ENCODE measurements at places on chromosomes 4 and X.

DNA sequence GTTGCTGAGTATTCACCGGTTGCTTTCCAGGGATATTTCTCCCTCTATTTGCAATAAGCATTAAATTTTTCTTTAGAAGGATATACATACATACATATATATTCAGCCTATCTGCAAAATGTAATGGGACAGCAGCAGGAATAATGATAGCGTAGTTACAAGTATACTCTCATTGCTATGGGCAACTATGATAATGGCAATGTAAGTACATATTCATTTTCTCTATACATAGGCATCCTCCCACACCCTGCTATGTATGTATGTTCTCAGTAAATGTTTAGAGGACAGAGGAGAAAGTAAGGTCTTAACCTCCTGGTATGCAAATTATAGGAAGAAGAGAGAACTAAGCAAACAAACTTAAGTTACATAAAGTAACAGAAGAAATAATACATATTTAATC, 19.7 kb upstream of the MAB21L2 start:
- DNase-seq: no peak

GRCh38 chr4:184388106-184388505, 86.2 kb downstream of the IRF2 start:
- DNase-seq: no peak

- DNase-seq: no peak
Measured at GRCh38 chrX:109862433-109862832, 129.4 kb upstream of the ACSL4 start.

DNA sequence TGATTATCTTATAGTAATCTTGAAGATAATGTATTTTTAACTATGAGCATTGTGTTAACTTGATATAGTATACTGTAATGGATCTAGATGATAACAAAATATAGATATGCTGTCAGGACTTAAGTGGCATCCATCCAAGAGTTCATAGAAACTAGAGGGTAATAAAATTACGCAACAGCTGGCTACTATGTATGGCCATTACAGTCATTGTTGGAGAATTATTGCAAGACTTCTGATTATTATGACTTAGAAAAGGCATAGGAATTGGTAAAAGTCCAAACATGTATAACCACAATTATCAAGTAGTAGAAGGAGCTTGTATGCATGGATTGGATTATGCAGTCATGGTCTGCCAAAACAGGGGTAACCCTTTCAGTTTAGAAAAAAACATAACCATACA, 9.5 kb downstream of the OGT start:
- no peak for DNase-seq

GRCh38 chr4:171650543-171650942, 162.7 kb upstream of the GALNTL6 start:
- DNase-seq: no peak

GRCh38 chrX:20517565-20517964, 250.9 kb upstream of the RPS6KA3 start:
- DNase-seq: no peak

DNA sequence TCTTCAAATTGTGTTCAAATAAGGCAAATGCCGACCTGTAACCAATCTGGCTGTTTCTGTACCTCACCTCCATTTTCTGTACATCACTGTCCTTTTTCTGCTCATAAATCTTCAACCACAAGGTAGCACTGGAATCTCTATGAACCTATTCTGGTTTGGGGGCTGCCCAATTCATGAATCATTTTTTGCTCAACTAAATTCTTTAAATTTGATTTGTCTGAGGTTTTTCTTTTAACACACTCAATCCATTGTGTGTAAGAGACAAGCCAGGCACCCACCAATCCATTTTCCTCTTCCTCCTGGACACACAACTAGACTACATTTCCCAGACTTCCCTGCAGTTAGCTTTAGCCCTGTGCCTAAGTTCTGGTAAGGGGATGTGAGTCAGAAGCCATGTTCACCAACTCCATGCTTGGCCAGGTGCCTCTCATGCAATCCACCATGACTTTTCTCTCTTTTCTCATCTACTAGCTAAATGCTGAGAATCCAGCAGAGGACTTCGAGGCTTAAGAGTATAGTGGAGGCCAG, 193.2 kb upstream of the KLF3 start:
- no peak for DNase-seq

- DNase-seq: no peak
Measured at GRCh38 chr4:35464964-35465528, 779.3 kb downstream of the ARAP2 start.

- DNase-seq: no peak
Measured at GRCh38 chr4:17168571-17168970, 270.1 kb upstream of the LDB2 start.

DNA sequence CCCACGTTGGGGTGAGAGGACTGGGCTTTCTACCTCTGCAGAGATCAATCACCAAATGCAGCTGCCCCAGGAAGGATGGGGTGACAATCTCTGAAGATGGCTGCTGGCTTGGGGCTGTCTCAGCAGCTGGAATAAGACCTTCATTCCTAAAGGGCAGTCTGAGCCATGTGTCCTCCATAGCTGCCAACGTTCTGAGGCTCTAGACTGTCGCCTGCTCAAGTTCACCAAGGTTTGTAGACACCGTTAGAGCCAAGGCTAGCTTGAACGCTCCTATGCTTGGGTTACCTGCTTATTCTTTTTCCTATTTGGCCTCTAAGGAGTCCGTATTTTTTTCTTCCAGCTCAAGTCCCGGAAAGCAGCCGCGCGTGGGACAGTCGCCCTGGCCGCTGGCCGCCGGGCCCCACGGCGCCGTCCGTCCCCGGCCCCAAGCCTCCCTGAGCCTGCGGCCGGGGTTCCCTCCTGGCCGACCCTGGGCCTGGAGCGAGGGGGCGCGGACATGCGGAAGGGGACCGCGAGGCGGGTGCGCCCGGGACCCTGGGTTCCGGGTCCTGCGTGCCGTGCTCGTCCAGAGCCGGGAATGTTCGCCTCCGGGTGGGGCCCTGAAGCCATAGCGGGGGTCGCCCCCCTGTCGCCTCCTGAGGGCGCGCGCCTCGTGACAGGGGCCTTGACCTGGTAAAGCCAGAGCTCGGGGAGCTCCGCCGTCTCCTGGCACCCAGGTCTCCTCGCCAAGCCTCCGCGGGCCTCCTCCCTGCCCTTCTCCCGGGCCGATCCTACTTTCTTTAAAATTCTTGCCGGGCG, 23.3 kb downstream of the MRFAP1 start:
- DNase-seq: no peak

- DNase-seq: no peak
Measured at GRCh38 chr4:145797278-145797677, 117.3 kb downstream of the C4orf51 start.

GRCh38 chr4:108483079-108483478, 137.3 kb upstream of the RPL34 start:
- no peak for DNase-seq

GRCh38 chrX:6163721-6164120, 64.9 kb downstream of the NLGN4X start:
- DNase-seq: no peak

- no peak for DNase-seq
Measured at GRCh38 chr4:15078682-15079642, 76.7 kb downstream of the CPEB2 start.

GRCh38 chr4:3766036-3766784, at the start of gene ADRA2C:
Gene ADRA2C, plus strand, starts transcription at chr4:3766385. Its CDS starts 222 bp downstream, at chr4:3766607.
- no peak for DNase-seq

GRCh38 chr4:53500546-53500945, 90.7 kb downstream of the LNX1 start:
- DNase-seq: no peak

- no peak for DNase-seq
Measured at GRCh38 chr4:10123227-10124101, 6.9 kb upstream of the WDR1 start.

- DNase-seq: no peak
Measured at GRCh38 chrX:31487951-31488350, 416.1 kb upstream of the FTHL17 start.

GRCh38 chr4:87532109-87532508, 2.9 kb upstream of the SPARCL1 start:
- no peak for DNase-seq

GRCh38 chr4:158750379-158750778, 18.4 kb upstream of the FNIP2 start:
- DNase-seq: no peak

DNA sequence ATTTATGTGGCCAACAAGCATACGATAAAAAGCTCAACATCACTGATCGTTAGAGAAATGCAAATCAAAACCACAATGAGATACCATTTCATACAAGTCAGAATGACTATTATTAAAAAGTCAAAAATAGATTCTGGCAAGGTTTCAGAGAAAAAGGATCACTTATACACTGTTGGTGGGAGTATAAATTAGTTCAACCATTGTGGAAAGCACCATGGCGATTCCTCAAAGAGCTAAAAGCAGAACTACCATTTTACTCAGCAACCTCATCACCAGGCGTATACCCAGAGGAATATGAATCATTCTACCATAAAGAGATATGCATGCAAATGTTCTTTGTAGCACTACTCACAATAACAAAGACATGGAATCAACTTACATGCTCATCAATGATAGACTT, 478.7 kb upstream of the GALNTL6 start:
- no peak for DNase-seq

DNA sequence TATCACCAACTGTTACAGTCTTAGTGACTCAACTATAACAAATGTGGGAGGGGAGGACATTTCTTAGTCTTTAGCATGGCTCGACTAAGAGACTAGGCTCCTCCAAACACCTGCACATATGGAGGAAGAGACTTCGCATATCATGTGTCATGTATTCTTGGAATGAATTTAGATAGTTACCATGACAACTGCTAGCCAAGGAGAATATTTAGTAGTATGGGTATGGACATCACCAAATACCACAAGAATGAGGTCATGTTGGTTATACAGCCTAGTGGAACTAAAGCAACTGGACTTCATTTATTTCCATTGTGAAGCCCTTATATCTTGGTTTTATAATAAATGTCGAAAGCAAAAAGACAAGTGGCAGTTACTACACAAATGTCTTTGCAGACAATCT, 512.3 kb downstream of the CFAP47 start:
- DNase-seq: no peak

- DNase-seq: no peak
Measured at GRCh38 chr4:37715889-37716402, 29.8 kb upstream of the RELL1 start.

GRCh38 chr4:119139311-119139710, 3.7 kb downstream of the MYOZ2 start:
- no peak for DNase-seq

DNA sequence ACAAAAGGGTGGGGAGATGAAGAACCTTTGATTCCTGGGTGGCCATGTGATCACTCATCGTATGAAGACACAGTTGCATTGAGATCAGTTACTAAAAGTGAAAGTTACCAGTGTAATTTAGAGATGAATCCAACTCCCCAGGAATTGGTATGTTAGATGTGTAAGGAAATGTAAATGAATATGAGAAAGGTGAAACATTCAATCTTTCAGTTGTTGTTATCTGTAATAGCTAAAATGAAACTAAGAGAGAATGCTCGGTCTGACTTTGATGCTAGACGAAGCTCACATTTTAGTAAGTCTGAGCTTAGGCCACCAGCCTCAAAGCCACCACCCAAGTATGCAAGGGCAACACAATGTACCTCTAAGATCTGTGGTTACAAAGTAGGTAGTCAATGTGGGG, 194.3 kb upstream of the POF1B start:
- DNase-seq: no peak

- no peak for DNase-seq
Measured at GRCh38 chr4:39023059-39023458, 9.2 kb downstream of the TMEM156 start.
